SW 1271 (cell line): ENCODE measurements at places on chromosomes 2 and 18.

GRCh38 chr18:12880541-12880910 is 3.5 kb downstream of the PTPN2 start:
- DNase-seq, result no peak

GRCh38 chr2:10022445-10022844 is 20.9 kb upstream of the KLF11 start:
- DNase-seq, result no peak

GRCh38 chr2:7348761-7349160 is 431.5 kb downstream of the RNF144A start:
- DNase-seq, result no peak

- no peak for DNase-seq
Measured at GRCh38 chr18:5841518-5841917, 53.8 kb downstream of the TMEM200C start.

DNA sequence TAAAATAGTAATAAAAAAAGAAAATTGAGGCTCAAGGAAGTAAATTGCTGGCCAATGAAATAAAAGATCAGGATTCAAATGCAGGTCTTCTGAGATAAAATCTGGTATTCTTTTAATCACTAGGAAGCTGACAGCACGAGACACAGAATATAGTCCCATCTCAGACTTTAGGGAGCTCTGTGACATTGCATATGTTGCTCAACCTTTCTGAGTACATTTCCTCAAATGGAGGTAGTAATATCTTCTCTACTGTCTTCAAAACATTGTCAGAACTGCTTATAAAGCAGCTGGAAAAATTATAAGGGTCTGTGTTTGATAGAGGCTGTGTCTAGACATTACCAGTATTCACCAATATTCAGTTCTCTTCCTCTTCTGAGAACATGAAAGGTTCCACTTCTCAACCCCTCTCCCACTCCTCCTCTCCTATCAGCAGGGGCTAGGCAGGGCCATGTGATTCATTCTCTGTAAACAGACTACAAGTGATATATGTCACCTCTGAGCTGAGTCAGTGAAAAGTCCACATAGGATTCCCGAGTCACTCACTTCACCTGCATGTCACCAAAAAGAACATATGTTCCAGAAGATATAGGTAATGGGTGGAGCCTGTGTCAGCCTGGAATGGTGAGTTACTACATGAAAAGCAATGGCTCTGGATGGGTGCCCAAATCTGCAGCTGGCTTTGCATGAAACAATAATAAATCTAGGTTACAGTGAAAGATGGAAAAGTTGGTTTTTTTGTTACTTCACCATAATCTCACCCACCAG is 7.1 kb downstream of the KCNE4 start:
- no peak for DNase-seq
